Spleen (tissue), 13 donors: ENCODE measurements at places on chromosomes 13 and 19. TPM values are rescaled to one million over a fixed set of nuclear protein-coding genes. Genes with fewer than 3 reads are reported as not detected.

- H3K27me3 ChIP-seq = no peaks in the 10 kb centered on the region
- H3K4me1 ChIP-seq = no peaks in the 10 kb centered on the region
- no peaks in the 10 kb centered on the region for H3K36me3 ChIP-seq
- DNase-seq = no peak
- H3K27ac ChIP-seq = no peak overlapping the region
Measured at GRCh38 chr13:111037927-111038326, 77.2 kb upstream of the ARHGEF7 start.

DNA sequence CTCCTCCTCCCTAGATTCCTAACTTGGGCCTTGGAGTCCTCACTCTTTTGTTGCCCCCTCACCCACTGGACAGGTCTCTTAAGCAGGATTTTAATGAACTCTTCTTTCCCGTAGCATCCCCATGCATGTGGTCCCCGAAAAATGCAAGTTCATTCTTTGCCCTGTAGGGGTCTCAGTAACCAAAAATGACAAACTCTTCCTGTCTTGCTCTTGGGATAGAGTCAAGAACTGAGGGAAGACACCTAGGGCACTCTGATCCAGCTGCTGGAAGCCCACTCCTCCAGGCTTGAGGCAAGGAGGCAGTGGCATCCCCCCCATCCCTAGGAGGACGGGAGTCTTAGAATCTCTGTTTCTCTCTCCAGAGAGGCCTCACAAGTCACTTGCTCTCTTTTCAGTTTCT, 987.0 kb downstream of the DIAPH3 start:
- no peak for DNase-seq
- no peaks in the 10 kb centered on the region for H3K36me3 ChIP-seq
- H3K4me1 ChIP-seq = no peaks in the 10 kb centered on the region
- no peak overlapping the region for H3K27ac ChIP-seq
- H3K27me3 ChIP-seq = no peaks in the 10 kb centered on the region

DNA sequence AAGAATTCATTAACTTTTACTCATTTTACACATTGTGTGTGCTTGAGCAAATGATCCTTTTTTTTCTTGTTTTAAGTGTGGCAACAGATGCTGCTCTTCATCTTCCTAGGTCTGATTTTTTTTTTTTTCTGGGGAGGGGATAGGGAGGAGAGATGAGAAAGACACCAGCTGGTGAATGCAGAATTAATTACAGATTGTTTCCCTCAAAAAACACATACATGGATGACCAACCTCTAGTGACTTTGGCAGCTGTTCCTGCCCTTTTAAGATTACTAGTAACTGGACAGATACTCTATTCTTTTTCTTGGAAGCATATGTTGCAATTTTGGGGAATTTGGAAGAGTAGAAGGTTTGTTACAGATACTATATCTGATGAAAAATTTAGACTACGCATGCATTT, 103.6 kb upstream of the MYO16 start:
- H3K4me3 ChIP-seq = no peak overlapping the region
- no peaks in the 10 kb centered on the region for H3K4me1 ChIP-seq
- no peak for DNase-seq
- no peaks in the 10 kb centered on the region for H3K36me3 ChIP-seq
- no peaks in the 10 kb centered on the region for H3K27me3 ChIP-seq

Gene SCN1B
- 22.5 TPM for total RNA-seq

DNA sequence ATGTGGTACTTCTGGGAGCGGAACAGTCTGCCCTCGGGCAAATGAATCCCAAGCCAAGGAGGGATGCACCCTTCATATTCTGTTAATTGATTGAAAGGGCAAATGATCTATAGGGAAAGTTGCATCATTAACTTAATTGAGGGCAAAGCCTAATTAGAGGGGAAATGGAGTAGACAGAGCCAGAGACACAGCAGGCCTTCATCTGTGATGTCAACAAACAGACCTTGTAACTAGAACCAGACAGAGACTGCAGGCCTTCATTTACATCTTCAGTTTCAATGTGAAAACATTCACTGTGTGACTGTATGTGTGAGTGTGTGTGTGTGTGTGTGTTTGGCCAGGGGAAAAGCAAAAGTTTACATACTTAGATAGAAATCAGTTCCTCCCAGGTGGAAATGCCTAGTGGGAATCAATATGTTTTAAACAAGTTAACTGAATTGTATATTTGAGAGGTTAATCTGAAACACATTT, 126.4 kb downstream of the SPRY2 start:
- H3K4me3 ChIP-seq = no peak overlapping the region
- DNase-seq = no peak
- no peak overlapping the region for H3K27ac ChIP-seq
- H3K4me1 ChIP-seq = no peaks in the 10 kb centered on the region
- no peaks in the 10 kb centered on the region for H3K27me3 ChIP-seq
- no peaks in the 10 kb centered on the region for H3K36me3 ChIP-seq

Gene MIA
- total RNA-seq = not detected

Gene KLK3
- total RNA-seq = not detected

GRCh38 chr19:45027371-45027770, 11.5 kb upstream of the CLASRP start:
- H3K27me3 ChIP-seq = no peaks in the 10 kb centered on the region
- H3K27ac ChIP-seq = no peak overlapping the region
- H3K4me1 ChIP-seq = no peaks in the 10 kb centered on the region
- DNase-seq = no peak
- peaks cover 92% of the 10 kb centered on the region for H3K36me3 ChIP-seq
- H3K4me3 ChIP-seq = no peak overlapping the region

Gene F10
- 4.8 TPM for total RNA-seq

Gene ZNF836
- 23.1 TPM for total RNA-seq

DNA sequence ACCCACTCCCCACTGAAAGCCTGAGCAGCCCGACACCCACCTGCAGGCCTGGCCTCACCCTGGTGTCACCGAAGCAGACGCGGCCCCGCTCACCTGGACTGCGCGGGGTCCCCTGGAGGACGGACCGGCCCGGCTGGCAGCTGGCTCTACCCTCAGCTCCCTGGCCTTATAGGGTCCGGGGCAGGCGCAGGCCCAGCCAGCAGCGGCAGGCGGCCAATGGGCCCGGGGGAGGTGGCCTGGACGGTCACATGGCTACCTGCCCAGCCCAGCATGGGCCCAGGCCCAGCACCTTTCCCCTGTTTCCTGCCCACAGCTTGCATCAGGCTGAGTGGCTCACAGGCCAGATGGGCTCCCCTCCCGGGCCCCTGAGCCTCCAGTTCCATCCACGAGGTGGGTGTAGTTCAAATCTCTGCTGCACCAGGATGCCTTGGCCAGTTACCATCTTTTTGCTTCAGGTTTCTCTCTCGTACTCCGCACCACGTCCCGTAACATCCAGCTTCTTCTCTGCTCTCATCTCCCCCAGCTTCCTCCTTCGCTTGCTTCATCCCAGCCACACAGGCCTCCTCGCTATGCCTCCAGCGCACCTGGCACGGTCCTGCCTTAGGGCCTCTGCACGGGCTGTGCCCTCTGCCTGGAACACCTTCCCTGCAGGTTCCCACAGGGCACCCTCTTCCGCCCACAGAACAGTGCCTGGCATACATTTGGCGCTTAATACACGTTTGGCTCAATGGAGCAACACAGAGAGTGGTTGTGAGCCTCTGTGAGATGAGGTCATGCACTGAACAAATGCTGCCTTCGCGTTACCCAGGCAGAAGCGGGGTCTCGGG, at the start of gene PLIN4:
TSS of gene PLIN4 (minus strand) at position 142 of the 827 bp plus-strand sequence. CDS start 214 bp downstream, outside the sequence.
- no peaks in the 10 kb centered on the region for H3K4me1 ChIP-seq
- no peak within 1 kb of the TSS for H3K4me3 ChIP-seq
- H3K27ac ChIP-seq = no peak within 1 kb of the TSS
- H3K36me3 ChIP-seq = no peaks in the 10 kb centered on the region
- DNase-seq = no peak

DNA sequence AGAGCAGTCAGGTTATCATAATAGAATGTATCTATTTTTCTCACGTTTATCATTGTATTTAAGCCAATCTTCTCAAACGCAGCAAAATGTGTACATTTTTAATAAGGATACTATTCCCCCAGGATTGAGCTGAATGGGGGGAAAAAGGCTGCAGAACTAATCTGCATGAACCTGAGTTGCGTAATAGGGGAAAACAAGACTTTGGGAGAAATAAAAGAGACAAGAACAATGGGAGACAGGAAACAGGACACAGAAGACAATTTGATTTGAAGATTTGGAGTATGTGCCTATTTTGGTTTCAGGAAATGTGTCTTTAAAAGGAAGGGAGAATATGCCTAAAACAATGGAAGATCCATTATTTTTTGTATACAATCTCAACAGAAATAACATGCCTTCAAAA, 844.5 kb downstream of the DIAPH3 start:
- H3K4me3 ChIP-seq = no peak overlapping the region
- no peaks in the 10 kb centered on the region for H3K27me3 ChIP-seq
- H3K4me1 ChIP-seq = no peaks in the 10 kb centered on the region
- no peak for DNase-seq
- H3K36me3 ChIP-seq = no peaks in the 10 kb centered on the region
- peak overlapping the region; percentile 70 for H3K27ac ChIP-seq

DNA sequence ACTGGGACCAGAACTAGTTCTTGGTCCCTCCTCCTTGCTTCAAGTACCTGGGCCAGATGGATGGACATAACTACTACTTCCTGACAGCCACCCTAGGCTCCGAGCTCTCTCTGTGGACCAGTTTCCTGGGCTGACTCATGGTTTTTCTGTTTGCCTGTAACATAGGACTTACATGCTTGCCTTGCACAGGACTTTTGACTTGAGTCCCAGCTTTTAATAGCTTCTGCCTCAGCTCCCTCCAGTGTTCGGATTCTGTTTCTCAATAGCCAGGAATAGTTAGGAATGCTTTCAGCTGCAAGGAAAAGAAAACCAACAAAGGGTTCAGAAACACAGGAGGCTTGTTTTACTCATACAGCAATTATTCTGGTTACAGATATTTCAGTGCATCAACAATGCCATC, 405.9 kb downstream of the ZNF536 start:
- no peak overlapping the region for H3K27ac ChIP-seq
- no peaks in the 10 kb centered on the region for H3K27me3 ChIP-seq
- H3K4me1 ChIP-seq = no peaks in the 10 kb centered on the region

DNA sequence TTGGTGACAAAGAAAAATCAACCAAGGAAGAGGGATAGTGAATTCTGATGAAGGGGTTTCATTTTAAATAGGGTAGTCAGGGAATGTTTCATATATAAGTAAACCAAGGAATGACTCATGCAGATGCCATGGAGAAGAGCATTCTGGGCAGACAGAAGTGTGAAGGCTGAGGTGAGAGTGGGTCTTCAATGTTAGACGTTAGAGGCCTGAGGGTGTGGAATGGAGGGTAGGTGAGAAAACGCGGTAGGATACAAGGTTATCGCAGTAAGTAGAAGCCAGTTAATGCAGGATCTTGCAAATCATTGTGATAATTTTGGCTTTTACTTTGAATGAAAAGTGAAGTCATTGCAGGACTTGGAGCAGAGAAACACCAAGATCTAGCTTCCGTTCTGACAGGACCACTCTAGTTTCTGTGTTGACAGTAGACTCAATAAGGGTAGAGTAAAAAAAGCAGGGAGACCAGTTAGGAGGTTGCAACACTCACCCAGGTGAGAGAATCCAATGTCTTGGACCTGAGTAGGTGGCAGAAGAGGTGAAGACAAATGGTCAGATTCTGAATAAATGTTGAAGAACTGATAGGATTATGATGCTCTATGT, 225.2 kb upstream of the TMTC4 start:
- H3K4me3 ChIP-seq = no peak overlapping the region
- no peak for DNase-seq
- H3K27ac ChIP-seq = no peak overlapping the region

Gene LGALS14
- total RNA-seq = not detected

DNA sequence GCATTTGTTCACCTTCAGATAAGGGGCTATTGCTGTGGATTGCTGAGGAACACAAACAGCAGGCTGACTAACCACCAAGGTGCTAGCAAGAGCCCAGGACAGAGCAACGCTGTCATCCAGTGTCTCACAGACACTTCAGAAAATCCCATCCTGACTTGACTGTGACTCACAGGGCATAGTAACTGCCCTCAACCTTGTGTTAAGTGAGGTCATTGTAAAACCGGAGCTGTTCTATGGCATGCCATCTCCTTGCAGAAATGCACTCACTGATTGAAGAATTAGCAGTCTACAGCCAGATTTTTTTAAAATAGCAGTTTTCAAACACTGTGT, 51.1 kb downstream of the TNFRSF19 start:
- no peaks in the 10 kb centered on the region for H3K36me3 ChIP-seq
- peaks cover 7% of the 10 kb centered on the region for H3K4me1 ChIP-seq
- H3K4me3 ChIP-seq = no peak overlapping the region
- no peak overlapping the region for H3K27ac ChIP-seq

DNA sequence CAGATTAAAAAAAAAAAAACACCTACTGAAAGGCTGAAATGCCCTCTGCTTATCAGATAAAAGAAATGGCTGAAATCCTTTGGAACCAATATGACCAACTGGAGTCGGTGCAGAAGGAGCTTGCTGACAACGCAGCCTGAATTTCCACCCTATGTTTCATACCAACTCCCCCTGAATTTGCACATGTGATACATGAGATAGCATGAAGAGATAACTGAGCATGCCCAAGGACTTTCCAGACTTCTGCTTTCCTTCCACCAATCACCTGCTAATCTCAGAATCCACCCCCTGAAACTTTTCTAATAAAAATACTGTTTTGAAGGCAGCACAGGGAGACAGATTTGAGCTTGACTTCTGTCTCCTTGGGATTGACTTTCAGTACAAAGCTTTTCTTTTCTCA, 32.2 kb upstream of the WDFY2 start:
- DNase-seq = no peak
- no peak overlapping the region for H3K27ac ChIP-seq
- no peak overlapping the region for H3K4me3 ChIP-seq
- no peaks in the 10 kb centered on the region for H3K36me3 ChIP-seq

DNA sequence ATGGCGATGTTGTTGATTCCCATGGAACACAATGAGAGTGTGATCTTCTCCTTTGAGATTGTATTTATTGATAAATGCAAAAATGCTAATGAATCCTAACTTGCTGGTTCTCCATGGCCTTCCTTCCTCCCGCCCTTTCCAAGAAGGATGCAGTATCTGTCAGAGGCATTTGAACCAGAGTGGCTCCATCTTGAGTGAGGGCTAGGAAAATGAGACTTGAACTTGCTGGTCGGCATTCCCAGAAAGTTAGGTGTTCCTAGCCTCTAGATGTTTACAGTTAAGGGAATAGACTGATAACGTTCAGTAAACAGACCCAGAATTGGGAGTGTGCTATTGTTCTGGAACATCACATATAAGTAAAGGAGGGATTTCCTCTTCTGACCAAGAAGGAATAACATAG, 44.2 kb upstream of the PSG2 start:
- H3K36me3 ChIP-seq = no peaks in the 10 kb centered on the region
- H3K27ac ChIP-seq = no peak overlapping the region
- DNase-seq = no peak
- H3K4me1 ChIP-seq = no peaks in the 10 kb centered on the region
- no peaks in the 10 kb centered on the region for H3K27me3 ChIP-seq

- no peaks in the 10 kb centered on the region for H3K27me3 ChIP-seq
- H3K4me3 ChIP-seq = peak overlapping the region; percentile 46
- H3K27ac ChIP-seq = peak overlapping the region; percentile 36
- peaks cover 2% of the 10 kb centered on the region for H3K36me3 ChIP-seq
- DNase-seq = no peak
- peaks cover 25% of the 10 kb centered on the region for H3K4me1 ChIP-seq
Measured at GRCh38 chr19:58355908-58356765, 2.8 kb upstream of the A1BG start.
